ENCODE measurements at places on chromosomes 1 and 21.
A peak's percentile ranks its signal among the peaks of the same experiment; 100 is the strongest.

DNA sequence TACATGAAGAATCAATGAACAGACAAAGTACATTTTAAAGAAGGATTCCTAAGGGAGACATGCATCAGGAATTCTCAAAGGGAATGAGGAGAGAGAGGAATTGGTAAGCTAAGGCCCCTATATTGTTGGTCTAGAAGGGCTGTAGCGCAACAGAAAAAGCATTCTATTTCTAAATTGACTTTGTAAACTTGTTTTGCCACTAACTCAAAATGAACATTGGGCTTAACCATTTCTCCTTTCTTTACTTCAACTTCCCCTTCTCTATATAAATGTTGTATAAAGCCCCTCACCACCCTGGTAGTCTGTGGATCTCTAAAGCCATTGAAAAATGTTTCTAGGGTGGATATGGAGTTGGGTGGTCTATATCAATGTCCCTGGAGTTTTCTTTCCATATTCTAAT is 20.4 kb upstream of the OR6N2 start:
- no peak for DNase-seq

DNA sequence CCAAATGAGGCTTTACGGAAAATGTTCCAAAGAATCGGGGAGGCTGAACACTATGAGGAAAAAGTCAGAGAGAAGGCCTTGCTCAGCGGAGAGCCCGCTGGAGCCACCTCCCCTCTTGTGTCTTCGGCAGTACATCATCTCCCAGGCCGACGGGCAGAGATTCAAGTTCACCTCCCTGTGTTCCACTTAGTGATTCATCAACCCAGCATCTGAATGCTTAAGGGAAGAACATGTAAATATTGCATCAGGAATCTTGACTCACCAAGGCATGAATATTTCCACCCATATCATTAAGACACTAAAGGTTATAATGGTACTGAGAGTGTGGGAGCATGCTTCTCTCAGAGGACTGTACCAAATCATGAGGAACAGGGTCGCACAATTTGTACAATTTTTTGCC is 172.5 kb downstream of the ST6GALNAC5 start:
- DNase-seq: peak; percentile 92

DNA sequence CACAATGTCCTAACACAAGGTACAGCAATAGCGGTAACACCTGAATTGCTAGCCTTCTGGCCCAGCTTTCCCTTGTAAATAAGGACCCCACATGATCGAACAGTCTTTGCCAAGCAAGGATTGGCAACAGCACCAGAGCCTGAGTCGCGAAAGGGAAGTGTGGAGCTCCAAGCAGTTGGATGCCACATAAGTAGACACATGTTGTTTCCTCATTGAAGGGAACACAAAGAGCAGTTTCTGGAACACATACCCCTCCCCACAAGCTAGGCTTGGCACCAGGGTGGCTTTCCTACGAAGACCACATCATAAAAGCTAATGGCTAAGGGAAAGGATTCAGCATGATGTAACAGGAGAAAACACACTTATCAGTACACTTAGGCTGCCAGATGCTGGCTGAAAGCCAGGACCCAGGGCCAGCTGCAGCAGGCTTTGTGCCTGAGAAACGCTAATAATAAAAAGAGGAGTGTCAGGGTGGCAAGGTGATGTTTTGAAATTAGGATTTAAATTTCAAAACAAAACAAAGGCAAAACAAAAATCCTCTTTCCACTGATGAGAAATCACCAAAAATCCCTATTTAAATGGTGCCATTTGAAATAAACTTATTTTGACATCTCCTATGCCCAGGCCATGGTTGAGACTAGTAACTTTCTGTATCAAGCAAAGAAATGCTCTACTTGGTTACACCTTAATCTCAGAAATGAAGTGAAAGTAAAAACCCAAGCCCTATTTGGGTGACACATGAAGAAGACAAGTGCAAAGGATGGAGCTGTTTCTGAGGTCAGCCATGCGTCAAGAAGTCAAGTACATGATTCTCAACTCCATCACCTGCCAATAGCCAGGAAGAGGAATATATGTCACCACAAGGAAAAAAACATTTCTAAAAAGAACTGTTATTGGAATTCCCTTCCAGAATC is 11.9 kb upstream of the CPLANE2 start:
- DNase-seq: peak; percentile 57

DNA sequence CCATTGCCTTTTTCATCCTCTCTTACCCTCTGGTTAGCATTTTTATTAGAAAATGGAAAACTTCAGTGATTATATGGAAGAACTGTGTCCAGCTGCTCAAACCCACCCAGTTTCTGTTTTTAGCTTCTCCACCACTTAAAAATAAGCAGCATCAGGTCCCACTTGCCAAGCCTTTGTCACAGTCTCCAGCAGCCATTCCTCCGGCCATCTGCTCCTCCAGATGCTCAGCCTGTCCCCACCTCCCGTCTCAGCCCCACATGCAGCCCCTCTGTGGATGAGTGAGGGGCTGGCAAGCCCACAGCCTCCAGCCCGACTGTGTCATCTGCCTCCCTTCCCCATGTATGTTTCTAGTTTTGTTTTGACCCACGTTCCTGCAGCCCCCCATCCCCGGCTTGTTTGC is 289.7 kb downstream of the HHAT start:
- DNase-seq: no peak

DNA sequence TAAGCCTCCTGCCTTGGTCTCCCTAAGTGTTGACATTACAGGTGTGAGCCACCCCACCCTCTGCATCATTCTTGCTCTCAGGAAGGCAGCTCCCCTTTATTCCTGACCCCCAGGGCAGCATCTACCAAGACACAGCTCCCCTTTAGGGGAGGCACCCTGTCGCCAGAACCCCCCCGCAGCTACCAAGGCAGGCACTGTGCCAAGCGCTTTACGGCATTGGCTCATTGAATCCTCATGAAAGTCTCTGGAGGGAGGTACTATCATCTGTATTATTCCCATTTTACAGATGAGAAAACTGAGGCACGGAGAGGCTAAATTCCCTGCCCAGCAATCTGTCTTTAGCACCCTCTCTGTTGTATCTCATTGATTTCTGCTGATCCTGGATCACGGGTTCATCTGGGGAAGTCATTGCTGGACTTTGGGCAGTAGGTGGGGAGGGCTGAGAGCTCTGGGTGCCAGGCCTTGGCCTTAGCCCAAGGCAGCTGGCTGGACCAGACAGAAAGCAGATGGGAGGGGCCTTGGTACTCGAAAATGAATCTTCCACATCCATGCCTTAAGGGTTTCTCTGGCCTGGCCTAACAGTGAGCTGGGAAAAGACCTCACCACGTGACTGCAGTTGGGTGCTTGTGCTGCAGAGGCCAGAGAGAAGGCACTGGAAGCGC is 5.9 kb downstream of the PLOD1 start:
- DNase-seq: no peak

DNA sequence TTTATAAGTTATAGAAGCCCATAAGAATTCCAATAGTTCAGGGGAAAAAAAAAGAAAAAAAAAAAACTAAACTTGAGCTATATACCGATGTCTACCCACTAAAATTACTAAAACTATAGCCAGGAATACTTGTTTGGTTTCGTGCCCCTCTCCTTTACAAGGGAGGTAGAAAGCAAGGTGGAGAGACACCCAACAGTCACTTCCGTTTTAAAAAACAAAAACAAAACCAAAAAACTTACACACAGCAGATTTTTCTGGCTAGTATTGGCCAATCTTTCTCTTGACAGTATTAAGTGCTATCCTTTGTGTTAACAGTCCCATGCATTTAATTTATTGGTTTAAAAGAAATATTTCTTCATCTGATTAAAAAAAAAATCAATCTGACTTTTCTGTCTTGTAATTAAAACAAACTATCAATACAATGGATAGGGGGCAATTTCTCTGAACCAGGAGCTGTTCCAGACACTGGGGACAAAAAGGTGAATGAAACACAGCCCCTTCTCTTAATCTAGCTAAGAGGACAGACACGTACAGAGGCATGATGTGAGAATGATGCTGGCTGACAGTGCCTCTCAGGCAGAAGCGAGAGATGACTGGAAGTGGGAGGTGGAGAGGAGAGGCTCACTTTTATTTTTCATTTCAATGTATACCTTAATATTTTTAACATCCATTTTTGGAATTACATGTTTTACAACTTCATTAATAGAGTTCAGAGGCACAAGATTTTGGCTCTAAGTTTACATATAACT is 214.8 kb downstream of the RERE start:
- no peak for DNase-seq

- no peak for DNase-seq
Measured at GRCh38 chr1:213852107-213852506, 135.7 kb upstream of the PROX1 start.

- no peak for DNase-seq
Measured at GRCh38 chr1:53446051-53446450, 13.1 kb upstream of the DMRTB1 start.

Data from AG04449 (cell line).